ENCODE measurements at places on chromosomes 7 and 10.
A peak's percentile ranks its signal among the peaks of the same experiment; 100 is the strongest.

- peak; percentile 27 for DNase-seq
These were observed 12.5 kb downstream of the SFRP5 start for GRCh38 chr10:97759158-97759887.

GRCh38 chr7:152459724-152460251 lies 24.0 kb upstream of the KMT2C start:
- DNase-seq: peak; percentile 82

GRCh38 chr7:7693881-7694280 lies 24.5 kb downstream of the RPA3 start:
- no peak for DNase-seq

GRCh38 chr7:32266932-32267475 lies 196.8 kb upstream of the PDE1C start:
- DNase-seq: no peak

GRCh38 chr7:19752020-19752419 lies 21.4 kb downstream of the TMEM196 start:
- no peak for DNase-seq

- DNase-seq: no peak
These were observed 106.4 kb downstream of the AMPH start for GRCh38 chr7:38524786-38525185.

- no peak for DNase-seq
These were observed 60.0 kb downstream of the RALA start for GRCh38 chr7:39683216-39683845.

- no peak for DNase-seq
These were observed 29.9 kb upstream of the ZMIZ1 start for GRCh38 chr10:79038841-79039201.

- DNase-seq: no peak
These were observed 35.3 kb upstream of the NKX2-3 start for GRCh38 chr10:99497343-99498025.

- peak; percentile 84 for DNase-seq
These were observed 151.5 kb upstream of the FAM3C start for GRCh38 chr7:121547544-121548092.

- peak; percentile 85 for DNase-seq
These were observed 63.4 kb upstream of the SYPL1 start for GRCh38 chr7:106175507-106175906.

DNA sequence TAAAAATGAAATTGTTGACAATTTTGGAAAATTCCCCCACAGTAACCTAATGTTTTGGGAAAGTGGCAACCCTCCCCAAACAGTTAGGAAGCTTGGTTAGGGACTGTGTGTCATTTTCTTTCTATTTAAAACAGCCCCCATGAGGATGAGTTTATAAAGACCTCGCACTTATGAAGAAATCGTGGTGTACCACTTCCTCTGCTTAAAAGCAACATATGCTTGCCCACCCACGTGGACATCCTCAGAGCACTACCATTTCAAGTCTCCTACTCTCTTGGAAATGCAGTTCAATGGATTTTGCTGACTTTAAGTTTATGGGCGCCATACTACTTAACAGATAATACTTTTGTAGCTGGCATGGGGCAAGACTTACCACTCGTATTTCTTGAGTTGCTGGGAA lies 223.8 kb downstream of the DYNC1I1 start:
- DNase-seq: no peak

DNA sequence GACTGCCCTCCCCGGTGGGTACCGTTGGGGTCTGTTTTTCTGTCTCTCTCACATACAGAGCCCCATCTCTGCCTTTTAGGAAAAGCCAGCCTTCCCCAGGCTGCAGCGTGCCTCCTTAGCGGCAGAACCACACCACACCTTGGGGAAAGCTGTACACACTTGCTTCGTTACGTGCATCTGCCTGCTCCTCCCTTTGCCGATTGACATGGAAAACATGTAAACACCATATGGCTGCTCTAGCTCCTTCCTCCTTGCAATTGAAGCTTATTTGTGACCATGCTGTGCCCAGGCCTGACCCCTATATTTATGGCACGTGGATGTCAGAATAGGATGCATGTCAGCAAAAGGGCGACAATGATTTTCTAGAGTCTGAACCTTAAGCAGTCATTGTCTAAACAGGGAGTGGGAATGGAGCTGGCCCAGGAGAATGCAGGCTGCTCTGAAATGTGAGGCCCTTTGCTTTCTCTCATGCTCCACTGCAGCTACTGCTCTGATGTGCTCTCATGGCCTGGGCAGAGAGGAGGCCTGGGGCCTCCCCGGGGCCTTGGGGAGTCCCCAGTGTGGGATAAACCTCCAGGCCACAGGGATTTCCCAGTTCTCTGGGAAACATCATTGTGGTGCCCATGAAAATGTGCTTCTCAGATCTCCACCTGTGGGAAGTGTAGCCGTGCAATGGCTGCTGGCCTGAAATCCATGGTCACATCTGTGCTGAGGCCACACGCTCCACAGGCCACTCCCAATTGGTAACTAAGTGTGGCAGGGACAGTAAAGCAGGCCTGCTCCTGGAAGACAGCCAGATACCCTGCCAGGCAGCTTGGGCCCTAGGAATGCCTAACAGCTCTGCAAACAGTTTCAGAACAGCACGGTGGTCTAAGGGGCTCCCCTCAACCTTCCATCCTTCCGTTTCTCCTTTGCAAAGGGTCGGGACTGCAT lies 18.6 kb downstream of the PDE6C start:
- DNase-seq: no peak

- DNase-seq: no peak
These were observed 457.6 kb downstream of the PLXNA4 start for GRCh38 chr7:132118641-132119040.

GRCh38 chr10:72044417-72045041 lies 43.8 kb downstream of the SPOCK2 start:
- DNase-seq: no peak

- no peak for DNase-seq
These were observed 132.8 kb downstream of the CFTR start for GRCh38 chr7:117612637-117613036.

GRCh38 chr7:152969839-152970238 lies 210.3 kb downstream of the ACTR3B start:
- no peak for DNase-seq

GRCh38 chr10:9294865-9295264 lies 1240.4 kb downstream of the GATA3 start:
- no peak for DNase-seq

DNA sequence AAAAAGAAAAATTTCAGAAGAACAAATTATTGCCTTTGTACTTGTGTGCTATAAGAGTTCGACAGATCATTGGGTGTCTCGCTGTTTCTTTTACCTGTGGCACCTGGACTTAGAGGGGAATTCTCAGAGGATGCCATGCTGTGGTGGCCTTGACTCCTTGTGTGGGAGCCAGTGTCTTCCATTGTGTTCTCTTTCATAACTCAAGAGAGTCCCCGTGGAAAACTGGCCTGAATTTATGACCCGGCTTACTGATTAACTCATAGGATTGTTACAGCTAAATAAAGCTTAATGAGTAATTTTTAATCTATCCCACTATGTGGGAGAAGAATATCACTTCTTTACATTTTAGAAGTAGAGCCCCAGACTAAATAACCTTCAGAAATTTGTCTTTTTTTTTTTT lies 54.5 kb downstream of the UBE3C start:
- DNase-seq: no peak

DNA sequence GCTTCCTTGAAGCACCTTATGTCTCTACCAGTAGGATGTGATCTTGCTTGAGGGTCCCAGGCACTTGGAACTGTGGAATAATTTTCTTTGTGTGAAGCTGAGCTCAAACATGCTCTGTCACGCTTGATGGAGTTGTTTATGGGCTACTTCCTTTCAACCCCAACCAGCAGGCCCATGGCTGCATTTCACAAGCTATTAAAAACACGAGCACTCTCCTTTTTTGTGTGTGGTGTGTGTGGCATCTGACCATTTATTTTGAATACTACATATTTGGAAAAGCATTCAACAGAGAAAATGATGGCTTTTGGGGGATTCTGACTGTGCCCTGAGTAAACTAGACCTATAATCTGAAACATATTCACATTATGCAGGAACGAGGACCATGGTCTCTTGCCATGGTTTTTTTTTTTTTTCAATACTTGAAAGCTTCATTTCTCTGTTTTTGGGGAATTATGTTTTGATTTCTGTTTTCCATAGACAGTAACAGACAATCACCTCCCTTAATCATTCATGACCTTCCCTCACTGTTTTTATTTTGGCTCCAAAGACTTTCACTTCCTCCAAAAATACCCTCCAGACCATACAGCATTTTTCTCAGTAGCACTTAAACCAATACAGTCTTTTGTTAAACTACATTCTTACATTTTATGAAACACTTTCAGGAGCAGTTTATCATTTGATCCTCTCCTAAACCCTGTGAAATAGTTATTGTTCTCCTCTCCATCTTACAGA lies 233.6 kb upstream of the BMPER start:
- peak; percentile 40 for DNase-seq

GRCh38 chr7:49773218-49773935 lies at the start of gene VWC2:
TSS of gene VWC2 (plus strand) at chr7:49773638. CDS start at chr7:49775436, 1,798 bp downstream.
- no peak for DNase-seq

DNA sequence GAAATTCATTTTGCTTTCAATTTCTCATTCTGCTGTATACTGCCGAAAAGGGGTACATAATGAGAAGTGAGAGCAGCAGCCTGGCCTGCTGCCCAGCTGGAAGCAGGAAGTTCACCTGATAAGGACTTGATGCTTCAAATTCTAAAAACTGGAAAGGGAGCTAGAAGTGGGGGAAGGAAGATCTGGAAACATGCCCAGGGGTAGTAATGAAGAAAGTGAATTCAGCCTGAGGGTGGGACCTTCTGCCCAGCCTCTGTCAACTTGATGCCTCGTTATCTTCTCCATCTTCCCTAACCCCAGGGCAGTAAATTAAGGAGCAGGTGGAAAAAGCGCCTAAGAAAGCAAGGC lies 69.4 kb downstream of the ARMH3 start:
- peak; percentile 82 for DNase-seq

- peak; percentile 48 for DNase-seq
These were observed 43.3 kb downstream of the POLR1F start for GRCh38 chr7:19665399-19666008.

GRCh38 chr7:22697876-22698606 lies 29.0 kb upstream of the IL6 start:
- no peak for DNase-seq

- no peak for DNase-seq
These were observed 211.3 kb downstream of the GRID1 start for GRCh38 chr10:86155054-86155921.

- peak; percentile 3 for DNase-seq
These were observed 4.8 kb downstream of the ADCYAP1R1 start for GRCh38 chr7:31056775-31057346.

DNA sequence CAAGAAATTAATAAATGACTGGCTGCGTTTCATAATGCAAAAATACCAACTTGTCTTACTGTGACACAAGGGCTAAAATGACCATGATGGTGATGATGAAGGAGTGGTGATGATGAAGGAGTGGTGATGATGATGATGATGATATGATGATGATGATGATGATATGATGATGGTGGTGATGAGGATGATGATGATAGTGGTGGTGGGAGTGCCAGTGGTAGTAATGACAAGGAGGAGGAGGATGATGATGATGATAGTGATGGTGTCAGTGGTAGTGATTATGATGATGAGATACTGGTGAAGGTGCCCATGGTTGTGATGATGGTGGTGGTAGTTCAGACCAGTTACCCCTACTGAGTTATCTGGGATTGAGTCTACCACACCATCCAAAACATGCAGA lies 265.9 kb downstream of the FGFR2 start:
- DNase-seq: no peak

DNA sequence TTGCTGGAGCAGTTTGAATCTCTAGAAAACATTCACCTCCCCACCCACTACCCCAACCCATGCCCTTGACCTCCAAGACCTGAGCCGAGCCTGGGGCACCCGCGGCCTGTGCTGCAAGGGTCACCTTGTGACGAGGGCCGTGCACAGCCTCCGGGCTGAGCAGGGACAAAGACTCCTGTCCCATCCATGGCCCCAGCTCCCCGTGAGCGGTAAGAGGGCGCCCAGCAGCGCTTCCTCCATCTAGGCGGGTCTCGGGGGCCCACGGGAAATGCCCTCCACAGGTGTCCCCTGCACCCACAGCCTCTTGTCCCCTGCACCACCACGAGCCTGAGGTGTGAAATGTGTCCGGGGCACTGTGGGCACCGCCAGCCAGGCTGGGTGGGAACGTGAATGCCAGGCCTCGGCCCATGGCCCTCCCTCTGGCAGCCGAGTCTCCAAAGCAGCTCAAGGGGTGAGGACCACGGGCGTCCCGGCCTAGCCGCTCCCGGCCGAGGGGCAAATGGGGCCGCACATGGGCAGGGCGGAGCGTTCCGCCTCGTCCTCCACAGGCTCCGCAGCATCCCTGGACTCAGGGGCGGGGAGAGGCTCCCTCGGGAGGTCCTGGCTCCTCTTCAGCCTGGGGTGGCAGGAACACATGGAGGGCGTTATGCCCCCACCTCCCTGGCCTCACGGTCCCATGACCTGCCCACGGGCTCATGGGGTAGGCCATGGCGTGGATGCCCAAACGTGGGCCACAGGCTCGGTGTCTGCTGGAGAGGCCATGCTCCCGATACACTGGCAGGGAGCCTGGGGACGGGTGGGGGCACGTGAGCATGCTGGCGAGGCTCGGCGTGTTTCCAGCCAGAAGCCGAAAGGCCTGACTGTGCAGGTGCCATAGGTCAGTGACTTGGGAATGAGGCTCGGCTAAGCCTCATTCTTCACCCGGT lies 21.1 kb downstream of the DPYSL4 start:
- no peak for DNase-seq

DNA sequence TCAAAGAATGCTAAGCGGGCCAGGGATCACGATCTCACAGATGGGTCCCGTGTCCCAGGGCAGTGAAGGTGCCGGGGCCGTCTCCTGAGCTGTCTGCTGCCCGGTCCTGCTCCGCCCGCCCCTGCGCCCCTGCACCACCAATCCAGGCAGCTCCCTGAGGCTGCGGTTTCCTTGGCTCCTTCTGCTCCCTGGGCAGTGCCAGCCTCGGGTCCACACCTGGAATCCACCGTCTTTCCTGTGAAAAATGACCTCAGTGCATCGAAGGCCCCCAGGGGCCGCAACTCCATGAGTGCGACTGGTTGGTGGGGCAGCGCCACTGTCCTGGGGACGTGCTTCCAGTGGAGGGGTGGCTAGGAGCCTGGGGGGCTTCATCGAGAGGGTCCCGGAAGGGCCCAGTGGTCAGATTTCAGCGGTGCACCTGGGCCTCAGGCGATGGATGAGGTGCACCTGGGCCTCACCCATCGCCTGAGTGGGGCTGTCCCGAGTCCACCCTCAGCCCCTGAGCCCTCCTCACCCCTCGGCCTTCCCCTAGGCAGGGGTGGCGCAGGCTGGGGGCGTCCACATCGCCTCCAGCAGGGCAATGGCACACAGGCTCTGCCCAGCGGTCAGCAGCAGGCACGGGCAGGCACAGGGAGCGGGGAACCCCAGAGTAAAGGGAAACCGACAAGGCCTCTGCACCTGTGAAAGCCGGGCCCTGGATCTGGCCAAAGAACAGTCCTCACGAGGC lies 27.2 kb downstream of the ADGRA1 start:
- no peak for DNase-seq

- DNase-seq: peak; percentile 7
These were observed 160.4 kb downstream of the KIF20B start for GRCh38 chr10:89861584-89862301.

DNA sequence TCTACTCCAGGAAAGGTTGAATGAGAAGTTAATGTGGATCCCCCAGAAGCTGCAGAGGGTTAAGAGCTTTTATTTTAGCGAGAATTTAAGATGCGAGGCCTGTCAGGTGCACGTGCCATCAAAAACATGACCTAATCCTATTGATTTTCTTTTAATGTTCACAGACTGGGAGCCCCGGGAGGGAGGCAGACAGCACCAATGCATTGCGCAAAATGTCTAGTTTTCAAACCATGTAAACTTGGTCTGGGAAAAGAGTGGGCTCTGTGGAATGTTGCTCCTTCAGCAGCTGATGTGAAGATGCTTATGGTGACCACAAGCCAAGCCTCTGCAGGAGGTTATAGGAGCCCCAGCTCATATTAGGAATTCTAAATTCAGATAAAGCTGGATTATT lies 172.0 kb upstream of the ITGB1 start:
- no peak for DNase-seq
